ENCODE measurements at places on chromosomes 3 and 15. TPM values are rescaled to one million over a fixed set of nuclear protein-coding genes. Genes with fewer than 3 reads are reported as not detected.

CCDC12 gene
- 27.0 TPM for total RNA-seq

PLA2G4E gene
- not detected for total RNA-seq

STAC gene
- 29.1 TPM for total RNA-seq

APBA2 gene
- total RNA-seq, result 53.3 TPM

WDR93 gene
- total RNA-seq, result 0.05 TPM

SAMMSON gene
- total RNA-seq, result not detected

HCN4 gene
- not detected for total RNA-seq

ACVR2B gene
- 1.1 TPM for total RNA-seq

PPP2R3A gene
- total RNA-seq, result 13.0 TPM

UROC1 gene
- total RNA-seq, result not detected

CTXN2 gene
- total RNA-seq, result not detected

DUOXA2 gene
- total RNA-seq, result not detected

KCNH8 gene
- total RNA-seq, result not detected

GPR62 gene
- not detected for total RNA-seq

ZNF197 gene
- 13.1 TPM for total RNA-seq

CYP1A2 gene
- total RNA-seq, result not detected

IFRD2 gene
- total RNA-seq, result 81.8 TPM

LRRC3B gene
- total RNA-seq, result not detected

ZNF620 gene
- 0.69 TPM for total RNA-seq

TMF1 gene
- total RNA-seq, result 11.8 TPM

GNB4 gene
- 113 TPM for total RNA-seq

SLC9A9 gene
- 0.05 TPM for total RNA-seq

DUOX2 gene
- total RNA-seq, result not detected

PPP1R14D gene
- total RNA-seq, result not detected

ZMAT3 gene
- 8.4 TPM for total RNA-seq

PP2D1 gene
- total RNA-seq, result not detected

TMEM62 gene
- total RNA-seq, result 5.2 TPM

HYPK gene
- 18.9 TPM for total RNA-seq

TAGLN3 gene
- total RNA-seq, result not detected

FYCO1 gene
- 7.6 TPM for total RNA-seq

IGSF10 gene
- not detected for total RNA-seq

GOLGA8G gene
- 0.25 TPM for total RNA-seq

VEPH1 gene
- 1.7 TPM for total RNA-seq

TBL1XR1 gene
- 82.9 TPM for total RNA-seq

RBP2 gene
- total RNA-seq, result not detected

P2RY12 gene
- total RNA-seq, result not detected

SPTSSB gene
- total RNA-seq, result not detected

RASGRP1 gene
- total RNA-seq, result not detected

C3orf18 gene
- 9.1 TPM for total RNA-seq

MYRIP gene
- total RNA-seq, result 0.11 TPM

CLDN18 gene
- not detected for total RNA-seq

CHRD gene
- total RNA-seq, result 0.26 TPM

WNT7A gene
- total RNA-seq, result not detected

CHRM5 gene
- not detected for total RNA-seq

PTPRG gene
- total RNA-seq, result 18.5 TPM

DYNLT2B gene
- 20.5 TPM for total RNA-seq

EID1 gene
- 579 TPM for total RNA-seq

NR2E3 gene
- not detected for total RNA-seq

VIPR1 gene
- total RNA-seq, result not detected

Data from SJSA1 (cell line).